ENCODE measurements at places on chromosomes 6 and 20.

DNA sequence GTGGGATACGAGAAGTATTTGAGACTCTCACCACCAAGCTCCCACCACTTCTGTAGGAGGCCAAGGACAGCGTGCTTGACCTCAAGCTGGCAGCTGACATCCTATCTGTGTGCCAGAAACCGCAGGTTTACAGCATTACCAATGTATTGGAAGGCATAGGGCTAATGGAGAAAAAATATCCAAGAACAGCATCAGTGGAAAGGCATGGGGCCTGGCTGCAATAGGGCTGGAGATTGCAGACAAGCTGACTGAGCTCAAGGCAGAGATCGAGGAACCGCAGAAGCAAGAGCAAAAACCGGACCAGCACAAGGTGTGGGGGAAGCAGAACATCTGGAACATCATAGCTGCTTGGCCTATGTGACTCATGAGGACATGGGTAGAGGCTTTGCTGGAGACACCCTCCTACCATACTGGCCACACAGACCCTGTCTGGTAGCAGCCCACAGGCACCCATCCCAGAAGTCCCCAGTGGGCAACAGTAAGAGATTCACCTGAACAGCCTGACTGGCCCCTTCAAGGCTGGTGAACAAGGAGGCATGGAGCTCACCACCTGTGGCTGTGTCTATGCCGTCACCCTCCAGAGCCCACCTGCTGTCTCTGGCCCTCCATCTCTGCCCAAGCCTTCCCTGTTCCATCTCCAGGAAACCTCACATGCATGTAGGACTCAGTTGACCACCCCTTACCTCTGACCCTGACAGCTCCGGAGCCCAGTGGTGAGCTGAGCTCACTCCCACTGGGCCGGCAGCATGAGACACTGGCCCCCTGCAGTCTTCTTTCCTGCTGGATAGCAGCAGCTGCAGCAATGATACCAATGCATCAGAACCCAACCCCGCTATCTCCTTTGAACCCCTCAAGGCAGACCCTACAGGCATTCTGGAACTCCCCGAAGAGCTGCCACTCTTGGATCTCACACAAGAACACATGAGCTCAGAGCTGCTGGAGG is 171.1 kb downstream of the KIF6 start:
- no peak for DNase-seq

DNA sequence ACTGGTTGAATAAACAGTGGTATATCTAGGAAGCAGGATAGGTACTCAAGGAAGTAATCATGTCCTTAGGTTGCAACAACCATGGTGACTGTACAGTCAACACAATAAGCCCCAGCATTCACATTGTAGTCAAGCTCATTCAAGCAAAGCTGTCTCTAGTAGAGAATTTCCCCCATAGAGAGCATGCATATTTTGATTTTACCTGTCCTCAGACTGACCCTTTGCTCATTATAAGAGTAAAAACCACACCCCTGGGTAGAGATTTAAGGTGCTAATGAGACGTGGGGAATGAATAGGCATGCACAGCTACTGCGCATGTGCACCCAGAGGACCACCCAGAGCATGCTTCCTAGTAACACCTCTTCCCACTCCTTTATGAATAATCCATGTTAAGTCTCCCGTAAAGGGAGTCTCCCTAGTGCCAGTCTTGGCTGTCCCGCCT is 6.1 kb upstream of the RNF8 start:
- DNase-seq, result no peak

- DNase-seq, result no peak
Measured at GRCh38 chr6:75363304-75363703, 78.7 kb upstream of the TMEM30A start.

GRCh38 chr20:57380081-57380750 is 11.0 kb upstream of the RBM38 start:
- DNase-seq, result no peak

GRCh38 chr6:4506223-4506622 is 270.0 kb upstream of the CDYL start:
- no peak for DNase-seq

- DNase-seq, result no peak
Measured at GRCh38 chr6:8352335-8352965, 82.9 kb downstream of the SLC35B3 start.

- no peak for DNase-seq
Measured at GRCh38 chr6:27392623-27393022, 4.1 kb downstream of the ZNF391 start.

GRCh38 chr6:73579851-73580246 is 59.0 kb upstream of the EEF1A1 start:
- no peak for DNase-seq

GRCh38 chr6:134253681-134254080 is 64.2 kb downstream of the SGK1 start:
- DNase-seq, result no peak

DNA sequence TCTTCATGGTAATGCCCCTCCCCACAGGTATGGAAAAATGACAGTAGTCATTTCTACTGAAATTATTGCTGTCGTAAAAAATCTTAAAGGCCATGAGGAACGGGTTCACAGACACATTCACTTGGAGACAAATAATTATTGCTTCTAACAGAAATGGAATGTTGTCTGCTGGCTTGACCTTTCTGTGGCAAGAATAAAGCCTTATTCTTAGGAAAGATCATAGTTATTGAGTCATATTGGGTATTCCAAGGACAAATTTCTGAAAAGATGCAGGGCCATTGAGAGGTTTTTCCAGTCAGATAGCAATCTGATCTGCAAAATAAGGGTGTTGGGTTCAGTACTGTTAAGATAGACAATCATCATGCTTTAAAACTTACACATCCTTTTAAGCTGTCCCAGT is 29.2 kb downstream of the AKAP7 start:
- DNase-seq, result no peak

DNA sequence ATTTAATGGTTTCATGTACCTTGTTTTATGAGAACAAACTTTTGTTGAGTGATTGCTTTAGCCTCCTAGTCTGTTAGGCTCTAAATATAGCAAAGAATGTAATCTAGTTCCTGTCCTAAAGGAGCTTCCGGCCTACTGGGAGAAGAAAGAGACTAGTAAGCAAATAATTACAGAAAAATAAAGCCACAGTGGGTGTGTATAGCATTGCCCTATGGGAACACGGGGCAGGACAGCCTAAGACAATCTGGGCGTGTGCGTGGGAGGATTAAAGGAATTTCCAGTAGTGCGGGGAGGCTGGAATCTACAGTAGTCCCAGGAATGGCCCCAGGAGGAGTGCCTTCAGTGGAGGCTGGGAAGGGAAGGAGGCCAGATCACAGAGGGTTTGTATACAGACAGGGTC is 98.1 kb upstream of the AKAP12 start:
- no peak for DNase-seq

DNA sequence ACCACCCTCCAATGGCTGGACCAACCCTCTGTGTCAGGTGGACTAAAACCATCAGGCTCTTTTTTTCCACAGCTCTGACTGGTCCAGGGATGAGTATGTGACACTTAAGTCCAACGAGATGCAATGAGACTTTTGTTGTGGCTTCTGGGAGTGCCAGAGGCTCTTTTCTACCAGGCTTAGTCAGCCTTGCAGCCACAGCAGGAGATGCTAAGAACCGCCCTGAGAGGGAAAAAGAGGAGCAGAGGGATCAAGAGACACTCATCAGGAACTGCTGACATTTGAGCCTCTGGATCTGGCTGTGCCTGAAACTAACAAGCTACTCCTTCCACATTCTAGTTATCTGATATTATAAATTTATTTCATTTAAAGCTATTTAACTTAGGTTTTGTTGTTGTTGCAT is 270.9 kb upstream of the SULF2 start:
- DNase-seq, result no peak

GRCh38 chr6:122322824-122323223 is 76.6 kb upstream of the HSF2 start:
- no peak for DNase-seq

DNA sequence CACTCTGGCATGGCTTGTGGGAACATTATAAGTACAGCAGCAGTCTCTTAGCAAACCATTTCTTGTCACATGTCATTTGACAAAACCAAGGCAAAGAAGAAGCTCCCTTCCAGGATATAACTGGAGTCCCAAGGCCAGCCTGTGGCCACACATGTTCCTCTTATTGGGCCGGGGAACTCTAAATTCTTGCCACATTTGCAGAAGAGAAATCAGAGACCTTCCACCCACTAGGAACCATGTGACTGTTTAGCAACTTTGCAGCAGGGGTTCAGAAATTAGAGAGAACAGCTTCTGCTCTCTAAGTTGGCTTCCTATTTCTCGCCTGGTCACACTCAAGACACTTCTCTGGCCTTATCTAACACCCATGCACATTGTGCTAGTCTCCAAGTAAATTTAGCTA is 20.4 kb upstream of the MEP1A start:
- DNase-seq, result no peak

GRCh38 chr6:19880066-19880465 is 42.9 kb downstream of the ID4 start:
- DNase-seq, result no peak

DNA sequence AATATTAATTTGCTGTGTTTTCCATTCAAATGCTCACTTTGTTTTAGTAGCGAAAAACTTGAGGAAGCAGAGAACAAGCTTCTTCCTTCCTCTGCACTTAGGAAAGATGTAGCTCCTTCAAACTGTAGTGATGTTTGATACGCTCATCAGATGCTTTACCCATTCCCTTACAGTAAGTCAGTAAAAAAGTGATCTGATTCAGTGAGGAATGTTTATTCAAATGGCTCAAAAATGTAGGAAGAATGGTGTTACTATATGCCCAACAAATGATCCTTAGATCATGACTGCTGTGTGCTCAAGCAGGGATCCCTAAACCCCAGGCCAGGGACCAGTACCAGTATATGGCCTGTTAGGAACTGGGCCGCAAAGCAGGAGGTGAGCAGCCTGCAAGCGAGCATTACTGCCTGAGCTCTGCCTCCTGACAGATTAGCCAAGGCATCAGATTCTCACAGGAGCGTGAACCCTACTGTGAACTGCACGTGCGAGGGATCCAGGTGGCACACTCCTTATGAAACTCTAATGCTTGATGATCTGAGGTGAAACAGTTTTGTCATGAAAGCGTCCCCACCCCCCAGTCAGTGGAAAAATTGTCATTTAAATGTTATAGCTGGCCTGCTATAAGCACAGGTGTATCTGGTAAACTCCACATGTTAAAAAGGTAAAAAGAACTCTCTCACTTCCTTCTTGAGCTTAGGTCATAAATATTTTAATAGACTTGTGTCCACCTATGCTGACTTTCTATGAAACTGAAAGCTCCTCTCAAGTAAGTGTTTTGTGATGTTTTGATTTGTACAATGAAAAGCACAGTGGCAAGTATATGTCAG is 187.2 kb downstream of the FOXC1 start:
- no peak for DNase-seq

- DNase-seq, result no peak
Measured at GRCh38 chr6:142602972-142603371, 301.2 kb downstream of the ADGRG6 start.

- no peak for DNase-seq
Measured at GRCh38 chr6:35668744-35669450, 19.8 kb downstream of the FKBP5 start.

- DNase-seq, result no peak
Measured at GRCh38 chr6:141829566-141830360, 303.0 kb upstream of the GJE1 start.

DNA sequence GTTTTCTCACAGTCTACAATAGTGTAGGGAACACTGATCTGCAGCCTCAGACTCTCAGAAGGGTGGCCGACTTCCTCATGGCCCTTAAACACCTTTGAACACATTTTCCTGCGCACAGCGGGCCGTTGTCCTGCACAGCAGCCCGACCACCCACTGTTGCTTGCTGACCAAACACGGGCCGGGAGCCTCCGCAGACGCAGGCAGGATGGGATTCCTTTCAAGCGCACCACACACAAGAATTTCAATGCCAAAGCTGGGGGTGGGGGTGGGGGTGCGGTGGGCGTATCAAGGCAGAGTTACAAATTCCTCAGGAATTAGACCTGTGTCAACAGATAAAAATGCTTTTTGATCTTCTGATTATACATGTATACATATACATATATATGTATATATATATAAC is 74.5 kb downstream of the HUS1B start:
- no peak for DNase-seq

- DNase-seq, result no peak
Measured at GRCh38 chr6:34003962-34004361, 141.9 kb downstream of the GRM4 start.

DNA sequence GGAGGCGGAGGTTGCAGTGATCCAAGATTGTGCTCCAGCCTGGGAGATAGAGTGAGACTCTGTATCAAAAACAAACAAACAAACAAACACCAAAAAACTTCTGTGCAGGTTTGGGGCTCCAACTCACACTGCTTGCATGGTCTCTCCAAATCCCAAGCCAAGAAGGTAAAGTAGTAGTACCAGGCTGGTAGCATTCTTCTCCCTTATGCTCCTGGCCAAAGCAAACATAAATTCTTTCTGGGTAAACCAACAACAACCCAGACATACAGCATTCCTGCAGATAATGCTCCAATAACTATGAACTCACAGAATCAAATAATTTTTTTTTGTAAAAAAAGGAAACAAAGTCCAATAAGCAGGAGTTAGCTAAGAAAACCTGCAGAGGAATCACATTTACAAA is 57.8 kb upstream of the KLHL31 start:
- no peak for DNase-seq

DNA sequence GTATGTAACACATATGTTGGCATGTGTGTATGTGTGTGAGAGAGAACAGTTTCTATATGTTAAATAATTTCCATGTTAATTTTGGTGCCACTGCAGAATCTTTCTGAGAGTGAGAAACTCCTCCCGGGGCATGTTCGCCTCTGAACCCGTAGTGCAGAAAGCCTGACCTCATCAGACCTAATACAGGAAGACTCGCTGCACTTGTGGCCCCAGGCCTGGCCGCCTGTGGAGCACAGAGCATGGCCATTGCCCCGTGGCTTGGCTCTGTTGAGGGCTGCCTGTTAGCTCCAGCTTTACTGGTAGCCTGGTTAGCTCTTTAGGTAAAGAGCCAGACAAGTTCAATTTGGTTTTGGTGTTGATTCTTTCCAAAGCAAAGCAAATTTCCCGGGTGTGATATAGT is 25.5 kb downstream of the FARS2 start:
- DNase-seq, result no peak

DNA sequence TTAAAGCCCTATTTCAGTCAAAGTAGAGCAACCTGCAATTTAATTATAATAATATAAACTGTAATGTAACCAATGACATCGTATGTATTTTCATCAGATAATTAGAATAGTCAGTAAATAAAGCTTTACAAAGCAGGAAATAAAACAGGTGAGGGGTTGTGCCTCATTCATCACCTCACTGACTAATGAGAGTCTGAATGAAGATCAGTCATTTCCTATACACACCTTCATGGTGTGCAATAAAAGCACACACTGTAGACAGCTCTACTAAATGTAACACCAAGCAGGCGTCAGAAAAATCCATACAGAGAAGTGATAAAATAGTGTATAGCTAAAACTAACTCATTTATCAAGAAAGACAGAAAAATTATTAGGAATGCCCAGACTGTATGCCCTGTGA is 105.9 kb downstream of the MAN1A1 start:
- no peak for DNase-seq

All from activated T-helper 9 cell treated with anti-CD3 and anti-CD28 coated beads, Interleukin-2, amount 50 U/mL, for 16 hours (primary cell).